CD4-positive, alpha-beta T cell treated with Interleukin-15 for 1 hour (primary cell): ENCODE measurements at places on chromosomes 3 and 15.

DNA sequence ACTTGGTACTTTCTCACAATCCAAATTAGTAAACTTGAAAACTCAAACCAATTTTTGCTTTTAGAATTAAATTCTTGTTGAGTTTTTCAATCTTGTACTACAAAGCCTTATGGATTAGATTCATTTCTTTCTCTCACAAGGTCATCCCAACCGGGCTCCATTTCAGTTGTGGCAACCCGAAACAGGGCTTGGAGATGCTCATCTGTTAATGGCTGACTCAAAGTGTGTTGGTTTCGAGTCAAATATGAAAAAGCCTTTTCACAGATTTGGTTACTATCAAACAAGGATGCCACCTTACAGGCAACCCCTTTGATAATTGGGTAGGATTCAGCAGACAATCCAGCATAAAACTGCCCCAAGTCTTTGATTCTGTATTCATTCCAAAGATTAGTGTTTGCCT lies 1.8 kb downstream of the EPM2AIP1 start:
- DNase-seq = no peak

- no peak for DNase-seq
These were observed 76.3 kb upstream of the TTBK2 start for GRCh38 chr15:42996871-42997270.

GRCh38 chr3:115833074-115833473 lies 209.8 kb downstream of the GAP43 start:
- no peak for DNase-seq

DNA sequence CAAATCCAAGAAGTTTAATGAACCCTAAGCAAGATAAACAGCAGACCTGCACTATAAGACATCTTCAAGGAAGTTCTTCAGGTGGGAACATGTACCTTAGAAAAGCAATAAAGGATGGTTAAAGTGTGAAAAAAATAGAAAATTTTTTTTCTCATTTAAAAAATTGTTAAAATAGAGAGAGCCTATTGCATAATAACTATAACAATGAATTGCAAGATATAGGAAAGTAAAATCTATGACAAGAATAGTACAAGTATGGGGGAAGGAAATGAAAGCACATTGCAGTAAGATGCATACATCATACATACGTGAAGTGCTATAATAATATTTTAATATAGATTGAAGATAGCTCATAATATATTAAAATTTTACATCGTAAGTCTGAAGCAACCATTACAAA lies 310.1 kb upstream of the KCNMB2 start:
- no peak for DNase-seq

DNA sequence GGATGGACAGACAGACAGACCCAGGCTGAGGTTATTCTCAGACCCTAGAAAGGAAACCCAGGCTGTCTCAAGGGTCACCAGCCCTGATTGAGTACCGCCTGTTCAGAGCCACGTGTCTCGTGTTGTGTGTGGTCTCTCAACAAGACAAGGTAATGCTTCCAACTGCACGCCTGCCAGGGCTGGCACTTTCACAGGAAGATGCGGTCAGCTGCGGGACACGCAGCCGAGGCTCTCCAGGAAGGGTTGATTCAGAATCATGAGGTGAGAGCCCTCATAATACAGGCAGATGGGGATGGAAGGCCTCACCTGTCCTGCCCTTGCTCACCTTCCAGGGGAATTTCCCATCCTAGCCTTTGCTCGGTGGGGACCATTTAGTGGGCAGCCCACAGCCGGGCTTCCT lies 81.4 kb downstream of the TOP2B start:
- no peak for DNase-seq

GRCh38 chr3:42839616-42840015 lies 30.4 kb downstream of the ACKR2 start:
- DNase-seq = no peak

DNA sequence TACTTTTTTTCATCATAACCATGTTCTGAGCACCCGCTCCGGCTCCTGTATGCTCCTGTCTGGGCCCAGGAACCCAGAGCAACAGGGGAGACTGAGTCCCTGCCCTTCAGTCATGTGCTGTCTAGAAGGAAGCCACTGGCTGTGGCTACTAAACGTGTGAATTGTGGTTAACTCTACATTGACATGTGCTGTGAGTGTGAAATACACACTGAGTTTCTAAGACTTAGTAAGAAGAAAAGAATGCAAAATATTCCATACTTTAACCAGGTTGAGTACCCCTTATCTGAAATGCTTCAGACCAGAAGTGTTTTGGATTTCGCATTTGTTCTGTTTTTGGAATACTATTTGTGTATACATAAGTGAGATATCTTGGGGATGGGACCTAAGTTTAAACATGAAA lies 42.8 kb upstream of the CGNL1 start:
- no peak for DNase-seq

DNA sequence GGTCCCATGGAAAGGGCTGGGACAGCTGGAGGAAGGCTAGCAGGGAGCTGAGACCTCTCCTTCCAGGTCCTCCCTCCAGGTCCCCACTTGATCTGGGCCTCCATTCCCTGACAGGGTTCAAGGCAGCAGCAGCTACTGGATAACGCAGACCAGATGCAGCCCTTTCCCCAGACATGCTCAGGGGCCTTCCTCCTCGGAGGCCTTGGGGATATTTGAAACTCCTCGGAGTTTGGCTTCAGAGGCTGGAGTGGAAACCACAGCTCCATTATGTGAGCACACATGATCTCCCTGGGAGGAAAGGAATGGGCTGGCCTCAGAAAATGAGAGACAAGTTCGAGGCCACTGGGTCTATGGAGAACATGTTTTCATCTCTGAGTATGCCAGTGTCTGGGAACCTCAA lies 119.3 kb downstream of the SMAD6 start:
- no peak for DNase-seq

- DNase-seq = peak; percentile 26
These were observed 30.5 kb downstream of the LOXL1 start for GRCh38 chr15:73956743-73957135.

DNA sequence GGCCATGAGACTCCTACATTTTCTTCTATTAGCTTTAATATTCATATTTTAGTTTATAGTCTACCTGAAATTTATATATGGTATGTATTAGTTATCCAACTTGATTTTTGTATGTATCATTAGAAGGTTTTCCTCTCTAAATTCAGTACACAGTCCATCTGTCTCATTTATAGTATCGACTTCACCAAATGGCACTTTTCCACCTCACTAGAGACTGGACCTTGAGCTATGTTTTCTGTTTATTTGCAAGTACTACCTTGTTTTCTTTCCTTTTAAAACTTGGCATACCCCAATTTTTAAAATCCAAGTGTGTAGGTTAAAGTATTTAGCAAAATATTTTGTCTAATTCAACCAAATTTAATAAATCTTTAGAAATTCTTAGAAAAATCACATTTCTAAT lies 1137.5 kb downstream of the NSUN3 start:
- no peak for DNase-seq

- DNase-seq = no peak
These were observed 113.5 kb upstream of the GALNT15 start for GRCh38 chr3:16060945-16061344.

GRCh38 chr15:64782751-64783150 lies 7.4 kb upstream of the RBPMS2 start:
- no peak for DNase-seq

DNA sequence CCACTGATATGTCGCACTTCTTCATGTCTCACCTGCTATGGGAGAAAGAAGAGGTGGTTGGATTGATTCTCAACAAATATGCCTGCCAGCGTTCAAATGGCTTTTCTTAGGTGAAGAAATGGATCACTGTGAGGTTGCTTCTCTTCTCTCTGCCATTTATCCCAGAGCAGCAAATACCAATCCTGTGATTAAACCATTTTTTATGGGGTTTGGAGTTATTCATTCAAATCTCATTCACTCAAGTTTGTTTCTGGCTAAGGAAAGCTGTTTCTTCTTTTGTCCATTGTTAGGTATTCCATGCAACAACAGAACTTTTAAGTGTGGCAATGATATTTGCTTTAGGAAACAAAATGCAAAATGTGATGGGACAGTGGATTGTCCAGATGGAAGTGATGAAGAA lies 12.2 kb upstream of the C3orf52 start:
- no peak for DNase-seq

- no peak for DNase-seq
These were observed 77.9 kb upstream of the ARHGEF3 start for GRCh38 chr3:56879436-56880215.

DNA sequence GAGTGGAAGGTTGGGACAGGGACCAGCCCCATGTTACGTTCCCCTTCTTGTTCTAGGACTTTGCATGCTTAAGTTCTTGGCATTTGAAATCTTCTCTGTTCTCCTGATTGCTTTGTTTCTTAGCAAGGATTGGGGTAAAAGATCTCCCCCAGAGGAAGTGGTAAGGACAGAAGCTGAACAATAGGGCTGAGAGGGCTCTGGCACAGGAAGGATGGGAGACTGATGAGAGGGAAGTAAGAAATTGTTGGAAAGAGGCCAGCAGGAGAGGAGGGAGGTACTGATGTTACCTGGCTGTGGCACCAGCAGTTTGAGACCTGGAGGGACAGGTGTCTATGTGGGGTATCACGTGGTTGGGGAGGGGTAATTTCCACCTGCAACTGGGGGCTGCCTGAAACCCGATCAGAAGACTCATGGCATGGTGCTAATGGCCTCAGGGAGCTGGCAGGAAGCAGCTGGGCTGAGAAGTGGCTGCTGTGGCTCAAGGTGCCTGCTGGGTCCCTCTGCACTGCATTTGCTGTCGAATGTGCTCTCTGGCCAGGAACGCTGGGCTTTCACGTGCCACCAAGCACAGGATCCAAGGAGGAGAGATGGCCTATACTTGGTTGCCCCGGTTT lies 108.4 kb downstream of the LSM3 start:
- DNase-seq = no peak

GRCh38 chr3:186551387-186551786 lies 7.2 kb upstream of the CRYGS start:
- DNase-seq = no peak

DNA sequence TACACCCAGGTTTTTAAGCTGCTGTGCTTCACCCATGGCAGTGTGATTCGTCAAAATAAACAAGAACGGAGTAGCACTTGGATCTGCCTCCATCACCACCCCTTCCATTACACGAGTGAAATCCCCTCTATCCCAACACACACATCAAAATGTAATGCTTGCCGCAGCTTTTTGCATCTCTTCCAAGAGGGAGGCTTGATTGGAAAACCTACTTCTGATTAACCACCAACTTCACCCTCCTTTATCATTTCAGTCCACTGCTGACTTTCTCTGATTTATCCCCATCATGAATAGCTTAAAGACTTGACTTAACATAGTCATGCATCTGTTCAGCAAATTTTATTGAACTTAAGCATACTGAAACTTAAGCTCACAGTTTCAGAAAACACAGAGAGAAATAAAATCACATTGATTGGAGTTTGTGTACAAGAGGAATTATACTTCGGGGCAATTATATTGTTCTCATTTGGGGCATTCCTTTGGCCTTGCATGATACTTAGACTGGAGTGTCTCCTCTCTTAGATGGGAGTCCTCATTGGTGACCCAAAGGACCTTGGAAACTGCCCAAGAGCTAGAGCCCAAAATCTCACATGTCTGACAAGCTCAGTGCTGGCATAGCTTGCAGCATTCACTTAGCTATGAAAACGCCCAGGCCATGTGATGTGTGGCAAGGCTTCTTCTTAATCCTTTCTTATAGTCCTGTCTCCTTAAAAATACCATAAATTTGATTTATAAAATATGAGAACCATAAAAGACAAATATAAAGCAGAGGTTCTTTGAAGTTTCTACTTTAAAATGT lies 124.3 kb upstream of the UMPS start:
- DNase-seq = no peak

DNA sequence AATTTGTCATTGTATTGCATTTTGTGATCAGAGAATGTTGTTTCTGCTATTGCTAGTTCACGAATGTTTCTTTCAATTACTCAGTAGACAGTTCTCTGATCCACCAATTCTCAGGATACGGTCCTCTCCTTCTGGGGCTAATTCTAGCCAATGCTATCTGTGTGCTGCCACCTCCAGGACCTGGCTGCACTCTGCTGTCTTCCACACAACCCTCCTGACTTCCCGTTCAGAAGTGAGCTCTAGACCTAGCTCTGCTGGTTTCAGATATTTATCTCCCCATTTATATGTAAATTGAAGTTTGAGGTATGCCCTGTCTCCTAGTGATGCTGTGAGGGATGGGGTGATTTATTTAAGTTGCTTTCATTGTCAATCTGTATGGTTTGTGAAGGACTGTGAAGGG lies 21.7 kb upstream of the UBL7 start:
- DNase-seq = no peak

GRCh38 chr3:177828208-177828565 lies 630.9 kb upstream of the TBL1XR1 start:
- DNase-seq = no peak

- no peak for DNase-seq
These were observed 10.1 kb downstream of the HACD3 start for GRCh38 chr15:65540314-65540713.

- no peak for DNase-seq
These were observed 8.5 kb upstream of the ONECUT1 start for GRCh38 chr15:52798529-52799101.

DNA sequence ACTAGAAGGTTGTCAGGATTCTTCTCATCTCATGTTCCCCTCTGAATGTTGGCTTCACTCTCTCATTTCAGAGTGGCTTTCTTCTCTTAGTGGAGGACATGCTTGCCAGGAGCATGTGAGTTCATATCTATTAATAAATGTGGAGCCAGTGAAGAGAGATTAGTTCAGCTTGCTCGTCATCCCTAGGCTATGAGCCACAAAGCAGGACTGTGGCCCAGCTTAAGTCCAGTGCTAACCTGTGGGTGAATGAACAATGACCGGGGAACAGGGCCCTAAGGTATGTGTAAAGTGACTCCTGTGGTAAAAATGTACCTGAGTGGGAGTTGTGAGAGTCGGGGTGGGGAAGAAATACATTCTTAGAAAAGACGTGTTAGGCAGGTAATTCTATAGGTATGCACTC lies 96.9 kb upstream of the TBL1XR1 start:
- DNase-seq = no peak

DNA sequence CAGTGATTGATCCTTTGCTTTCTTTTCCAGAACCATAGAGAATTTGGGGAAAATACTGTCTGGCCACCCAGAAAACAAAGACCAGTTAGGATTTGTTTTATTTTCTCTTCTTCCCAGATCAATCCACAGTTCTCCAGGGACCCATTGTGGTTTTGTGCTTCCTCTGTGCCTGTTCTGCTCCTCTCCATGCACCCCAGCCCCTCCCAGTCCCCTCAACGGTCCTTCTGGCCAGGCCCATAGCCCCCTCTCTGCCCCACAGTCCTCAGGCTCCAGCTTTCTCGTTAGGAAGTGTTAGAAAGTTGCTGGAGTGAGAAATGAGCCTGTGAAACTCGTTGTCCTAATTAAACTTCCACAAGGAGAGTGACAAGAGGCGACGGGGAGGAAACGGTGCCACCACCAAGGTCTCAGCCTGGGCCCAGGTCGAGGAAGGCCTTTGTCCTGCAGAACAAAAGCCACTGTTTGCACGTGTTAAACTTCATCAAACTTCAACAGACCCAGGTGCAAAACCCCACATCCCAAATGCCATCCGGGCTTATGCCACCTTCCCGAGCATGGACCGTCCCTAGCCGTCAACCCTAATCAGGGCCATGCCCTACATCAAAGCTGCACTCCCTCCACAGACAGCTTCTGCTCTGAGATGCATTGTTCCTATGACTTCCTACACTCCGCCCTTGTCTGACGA lies 18.7 kb upstream of the ALDH1A3 start:
- DNase-seq = no peak
